NCI-H510A (cell line): ENCODE measurements at places on chromosomes 2 and 18.

- no peak for DNase-seq
These were observed 78.2 kb downstream of the SUCLG1 start for GRCh38 chr2:84380875-84381274.

- DNase-seq: no peak
These were observed 828.4 kb upstream of the CHAC2 start for GRCh38 chr2:52939250-52939649.

DNA sequence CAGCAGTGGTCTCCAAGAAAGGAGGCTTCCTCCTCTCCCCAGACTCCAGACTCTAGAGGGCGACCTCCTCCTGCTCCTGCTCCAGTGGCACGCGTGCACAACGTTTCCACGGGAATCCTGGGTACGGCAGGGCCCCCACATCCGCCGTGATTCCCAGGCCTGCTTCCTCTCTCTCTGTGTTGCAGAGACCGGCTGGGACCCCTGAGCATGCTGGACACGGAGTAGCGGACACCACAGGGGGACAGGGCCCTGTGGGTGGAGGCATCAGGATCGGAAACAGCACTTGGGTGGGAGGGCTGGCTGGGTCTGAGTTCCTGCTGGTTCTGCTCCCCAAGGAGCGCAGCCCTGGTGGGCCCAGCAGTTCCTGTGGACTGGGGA, 75.9 kb upstream of the SLC35G4 start:
- no peak for DNase-seq

GRCh38 chr18:8095947-8096570, 513.2 kb upstream of the RAB12 start:
- no peak for DNase-seq

DNA sequence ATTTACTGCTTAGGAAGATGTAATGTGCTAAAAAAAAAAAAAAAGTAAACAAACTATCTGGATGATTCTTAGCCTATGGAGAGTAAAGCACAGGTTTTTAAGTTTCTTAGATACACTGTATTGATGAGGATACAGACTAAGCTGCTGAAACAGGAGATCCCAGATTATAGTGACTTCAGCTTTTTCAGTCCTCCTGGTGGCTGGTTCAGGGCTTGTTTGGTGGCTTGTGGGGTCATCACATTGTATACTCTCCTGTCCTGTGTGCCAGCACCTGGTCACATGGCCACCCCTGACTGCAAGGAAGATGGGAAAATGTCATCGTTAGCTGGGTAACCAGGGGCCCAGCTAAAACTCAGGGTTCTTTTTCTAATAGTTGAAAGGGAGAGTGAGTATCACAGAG, 31.4 kb downstream of the RAB31 start:
- no peak for DNase-seq

DNA sequence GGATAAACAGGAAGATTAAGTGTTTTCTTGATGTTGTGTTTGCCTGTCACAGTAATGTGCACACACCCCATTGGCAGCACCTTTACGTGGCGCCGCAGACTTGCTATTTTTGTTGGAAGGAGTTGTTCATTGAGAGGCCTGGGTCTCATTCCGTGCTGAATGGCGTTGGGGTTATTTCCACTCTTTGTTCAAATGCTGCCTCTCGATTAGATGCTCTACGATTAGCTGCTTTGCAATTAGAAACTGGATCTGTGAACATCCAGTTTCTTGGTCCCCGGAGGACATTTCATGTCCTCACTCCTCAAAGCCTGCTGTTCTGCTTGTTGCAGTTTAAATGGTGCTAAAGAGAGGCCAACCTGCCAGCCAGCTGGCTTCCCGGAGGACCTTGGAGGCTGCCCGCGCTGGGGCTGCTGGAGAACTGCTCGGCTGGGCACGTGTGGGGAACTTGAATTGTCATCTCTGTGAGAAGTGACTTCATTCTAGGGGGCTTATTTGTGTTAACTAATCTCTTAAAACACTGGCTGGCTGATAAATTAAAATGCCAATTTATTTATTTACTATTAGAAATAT, 117.4 kb upstream of the NABP1 start:
- no peak for DNase-seq

DNA sequence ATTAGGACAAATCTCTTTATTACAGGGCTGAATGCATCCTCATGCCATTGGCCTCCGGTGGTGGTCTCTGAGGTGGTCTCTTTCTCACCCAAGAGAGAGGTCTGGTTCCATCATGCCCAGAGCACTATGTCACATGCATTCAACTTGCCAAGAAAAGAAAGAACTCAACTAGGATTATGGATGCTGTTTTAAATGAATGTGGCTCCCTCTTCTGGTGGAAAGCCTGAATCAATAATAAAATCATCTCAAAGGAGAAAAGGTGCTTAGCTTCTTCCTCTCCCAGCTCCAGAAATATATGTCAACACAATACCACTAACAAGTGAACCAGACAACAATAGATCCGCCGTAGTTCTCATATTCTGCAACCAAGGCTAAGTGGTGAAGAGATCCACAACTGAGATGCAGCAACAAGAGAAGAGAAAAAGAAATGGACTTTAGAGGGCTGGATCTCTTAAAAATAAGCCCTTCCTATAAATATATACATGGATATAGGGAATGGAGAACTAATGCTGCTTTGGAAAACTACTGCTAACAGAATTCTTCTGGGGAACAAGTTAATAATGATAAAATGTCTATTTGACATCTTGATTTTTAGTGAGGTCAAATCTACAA, 396.8 kb downstream of the NCKAP5 start:
- peak; percentile 12 for DNase-seq

DNA sequence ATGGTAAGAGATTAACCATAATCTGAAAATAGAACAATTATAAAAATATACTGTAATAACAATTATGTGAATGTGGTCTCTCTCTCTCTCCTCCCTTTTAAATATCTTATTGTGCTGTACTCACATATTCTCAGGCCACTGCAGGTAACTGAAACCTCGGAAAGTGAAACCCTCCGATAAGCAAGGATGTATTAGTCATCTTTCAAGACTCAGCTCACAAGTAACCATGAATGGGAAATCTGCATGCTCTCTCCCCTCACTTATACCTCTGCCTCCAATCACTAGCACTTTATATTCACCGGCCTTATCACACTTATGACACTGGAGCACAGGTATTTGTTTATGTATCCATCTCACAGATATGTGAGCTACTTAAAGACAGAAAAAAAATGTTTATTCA, 139.7 kb downstream of the LRP2 start:
- no peak for DNase-seq
